ENCODE measurements at places on chromosomes 11 and 22.

- DNase-seq: no peak
These were observed 41.5 kb upstream of the CNTN5 start for GRCh38 chr11:98979205-98979604.

GRCh38 chr22:19903513-19903912 lies 38.1 kb upstream of the COMT start:
- DNase-seq: no peak

DNA sequence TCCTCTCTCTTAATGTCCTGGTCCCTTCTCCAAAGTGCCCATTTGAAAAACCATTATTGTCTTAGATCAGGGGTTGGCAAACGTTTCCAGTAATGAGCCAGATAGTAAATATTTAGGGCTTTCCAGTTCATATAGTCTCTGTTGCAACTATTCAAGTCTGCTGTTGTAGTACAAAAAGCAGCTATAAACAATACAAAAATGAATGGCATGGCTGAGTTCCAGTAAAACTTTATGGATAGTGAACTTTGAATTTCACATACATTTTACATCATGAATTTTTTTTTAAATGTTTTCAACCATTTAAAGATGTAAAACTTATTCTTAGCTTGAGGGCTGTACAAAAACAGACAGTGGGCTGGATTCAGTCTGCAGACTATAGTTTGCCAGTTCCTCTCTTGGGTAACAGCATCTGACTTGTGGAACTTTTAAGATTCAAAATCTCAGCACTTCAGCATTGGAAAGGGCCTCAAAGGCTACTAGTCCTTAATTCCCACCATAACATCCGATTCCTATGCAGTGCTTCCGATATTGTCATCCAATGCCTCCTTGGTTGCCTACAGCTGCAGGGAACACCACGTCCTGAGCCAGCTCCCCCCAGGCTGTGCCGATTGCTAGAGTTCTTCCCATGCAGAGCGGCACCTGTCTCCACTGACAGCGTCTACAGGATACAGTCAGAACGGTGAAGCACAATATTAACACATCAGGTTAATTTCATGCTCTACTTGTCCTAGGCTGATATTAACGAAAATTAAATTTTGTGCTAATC lies 65.6 kb upstream of the E2F8 start:
- DNase-seq: no peak

GRCh38 chr11:33211153-33211552 lies 46.0 kb upstream of the HIPK3 start:
- DNase-seq: no peak

DNA sequence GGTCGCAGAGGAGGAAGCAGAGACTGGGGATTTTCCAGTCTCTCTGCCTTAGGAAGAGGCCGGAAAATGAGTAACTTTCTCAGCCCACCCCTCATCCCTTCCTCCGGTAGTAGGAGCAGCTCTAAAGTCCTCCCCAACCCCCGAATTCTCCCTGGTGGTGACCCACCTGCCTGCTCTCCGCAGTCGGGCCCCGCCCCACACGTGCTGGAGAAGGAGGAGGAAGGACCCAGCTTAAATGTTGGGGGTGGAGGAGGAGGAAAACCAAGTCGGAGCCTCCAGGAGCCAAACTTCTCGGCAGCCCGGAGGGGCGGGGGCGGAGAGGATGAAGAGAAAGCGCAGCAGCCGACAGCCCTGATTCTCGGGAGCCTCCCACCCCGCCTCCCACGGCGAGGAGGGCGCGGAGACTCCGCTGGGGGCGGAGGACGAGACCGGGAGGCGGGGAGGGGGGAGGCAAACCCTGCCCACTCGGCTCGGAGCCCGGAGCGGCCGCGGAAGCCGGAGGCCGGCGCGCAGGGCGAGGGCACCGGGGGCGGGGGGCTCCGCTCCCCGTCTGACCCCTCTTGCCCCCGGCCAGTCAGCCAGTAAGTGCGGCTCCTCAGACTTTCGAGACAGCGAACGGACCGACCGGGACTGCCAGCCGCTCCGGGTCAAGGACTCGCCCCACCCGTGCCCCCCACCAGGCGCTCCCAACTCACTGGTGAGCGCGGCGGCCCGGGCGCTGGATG lies at the start of gene TPBGL:
Gene TPBGL (plus strand): TSS at position 464 of the 725 bp plus-strand sequence. CDS start 276 bp downstream, outside the sequence.
- no peak for DNase-seq

GRCh38 chr11:125147280-125147679 lies 17.3 kb upstream of the PKNOX2 start:
- DNase-seq: no peak

DNA sequence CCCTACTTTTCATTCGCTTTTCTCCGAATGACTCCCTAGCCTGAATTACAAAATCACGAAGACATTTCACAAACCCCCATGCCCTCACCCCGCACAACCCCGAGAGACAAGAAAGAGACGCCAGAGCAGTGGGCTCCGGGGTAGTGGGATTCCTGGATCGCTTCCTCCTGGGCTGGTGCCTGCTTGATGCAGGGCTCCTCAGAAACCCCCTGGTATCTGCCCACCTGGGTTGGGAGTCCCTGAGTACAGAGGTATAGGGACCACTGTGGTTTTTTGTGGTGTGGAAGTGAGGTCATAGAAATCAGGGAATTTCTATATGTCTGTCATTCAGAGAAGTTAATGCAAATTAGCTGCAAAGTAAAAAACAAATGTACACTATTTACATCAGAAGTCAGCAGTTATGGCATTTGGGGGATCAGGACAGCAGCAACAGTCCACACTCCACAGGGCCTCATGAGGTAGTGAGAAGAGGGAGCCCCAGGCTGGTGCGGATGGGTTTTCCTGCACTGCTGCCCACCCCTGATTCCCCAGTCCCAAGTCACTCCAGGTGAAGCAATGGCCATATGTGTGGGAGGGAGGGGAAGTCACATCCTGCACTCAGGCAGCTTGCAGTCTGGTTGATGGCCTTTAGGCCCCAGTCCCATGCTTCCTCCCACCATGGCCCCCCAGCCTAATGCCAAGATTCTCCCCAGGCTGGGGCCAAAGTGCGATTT lies 39.6 kb downstream of the BUD13 start:
- DNase-seq: no peak

DNA sequence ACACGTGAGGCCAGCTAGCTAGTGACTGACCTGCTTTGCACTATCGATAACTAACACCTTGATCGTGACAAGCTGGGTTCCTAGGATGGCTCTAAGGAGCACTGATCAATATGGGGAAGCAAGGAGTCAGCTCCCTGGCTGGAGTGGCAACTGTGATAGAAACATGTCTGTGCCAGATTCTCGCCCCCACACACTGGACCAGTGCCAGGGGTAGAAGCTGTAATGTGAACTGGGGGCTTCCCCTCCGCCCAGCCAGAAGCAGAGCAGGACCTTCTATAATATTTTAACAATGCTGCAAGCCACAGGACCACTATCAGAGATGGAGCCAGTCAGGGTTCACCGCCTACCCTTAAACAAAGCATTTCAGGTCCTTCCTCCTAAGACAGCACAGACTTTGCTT lies 96.5 kb downstream of the DSCAML1 start:
- DNase-seq: no peak

All from cortex of kidney (tissue), 1 donor.